Glomerular endothelial cell (primary cell): ENCODE measurements at places on chromosomes 7 and 10.

- DNase-seq, result no peak
Observed at GRCh38 chr7:151992375-151992774, 33.1 kb upstream of the GALNT11 start.

DNA sequence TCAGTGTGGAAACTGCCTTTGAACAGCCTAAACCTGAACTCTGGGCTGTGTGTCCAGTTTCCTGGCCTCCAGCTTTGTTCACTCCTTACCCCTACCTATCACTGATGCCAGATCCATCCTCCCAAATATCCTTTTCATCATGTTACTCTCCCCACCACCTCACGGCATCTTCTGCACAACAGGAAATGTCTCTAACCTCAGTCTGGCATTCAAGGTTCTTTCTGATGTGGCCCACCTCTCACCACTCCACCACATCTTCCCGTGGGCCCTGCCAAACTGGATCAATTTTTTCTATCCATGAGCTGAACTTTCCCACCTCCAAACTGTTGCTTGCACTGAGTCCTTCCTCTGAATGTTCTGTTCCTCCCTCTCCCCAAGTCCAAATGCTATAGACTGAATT lies 35.8 kb upstream of the MAP3K8 start:
- no peak for DNase-seq

- DNase-seq, result no peak
Observed at GRCh38 chr7:151032936-151033863, 5.0 kb downstream of the ABCB8 start.

GRCh38 chr10:28719789-28720436 lies 42.6 kb downstream of the BAMBI start:
- peak; percentile 44 for DNase-seq

- DNase-seq, result no peak
Observed at GRCh38 chr10:119378737-119379067, 163.8 kb downstream of the RGS10 start.

- DNase-seq, result no peak
Observed at GRCh38 chr7:66050337-66050957, 25.2 kb upstream of the ASL start.

DNA sequence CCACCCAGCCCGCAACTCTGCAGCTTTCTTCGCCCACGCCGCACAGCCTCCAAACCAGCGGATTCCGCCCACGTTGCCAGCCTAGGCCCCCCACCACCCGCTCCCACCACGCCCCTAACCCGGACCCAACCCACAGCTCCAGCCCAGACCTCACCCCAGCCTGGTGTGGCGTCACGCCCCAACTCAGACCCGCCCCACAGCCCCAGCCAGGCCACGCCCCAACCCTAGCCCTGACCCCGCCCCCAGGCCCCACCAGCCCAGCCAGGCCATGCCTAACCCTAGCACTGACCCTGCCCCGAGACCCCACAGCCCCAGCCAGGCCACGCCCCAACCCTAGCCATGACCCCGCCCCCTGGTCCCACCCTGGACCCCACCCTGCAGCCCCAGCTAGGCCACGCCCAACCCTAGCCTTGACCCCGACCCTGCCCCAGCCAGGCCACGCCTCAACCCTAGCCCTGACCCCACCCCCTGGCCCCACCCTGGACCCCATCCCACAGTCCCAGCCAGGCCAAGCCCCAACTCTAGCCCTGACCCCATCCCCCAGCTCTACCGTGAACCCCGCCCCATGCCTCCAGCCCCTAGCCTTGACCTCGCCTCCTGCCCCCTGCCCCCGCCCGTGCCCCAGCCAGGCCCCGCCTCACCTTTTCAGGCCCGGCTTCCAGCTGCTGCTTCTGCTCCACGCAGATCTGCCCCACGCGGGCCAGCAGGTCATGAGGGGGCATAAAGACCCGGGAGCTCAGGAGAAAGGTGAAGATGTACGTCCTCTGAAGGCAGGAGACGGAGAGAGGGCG lies 64.0 kb downstream of the RASGEF1A start:
- no peak for DNase-seq

DNA sequence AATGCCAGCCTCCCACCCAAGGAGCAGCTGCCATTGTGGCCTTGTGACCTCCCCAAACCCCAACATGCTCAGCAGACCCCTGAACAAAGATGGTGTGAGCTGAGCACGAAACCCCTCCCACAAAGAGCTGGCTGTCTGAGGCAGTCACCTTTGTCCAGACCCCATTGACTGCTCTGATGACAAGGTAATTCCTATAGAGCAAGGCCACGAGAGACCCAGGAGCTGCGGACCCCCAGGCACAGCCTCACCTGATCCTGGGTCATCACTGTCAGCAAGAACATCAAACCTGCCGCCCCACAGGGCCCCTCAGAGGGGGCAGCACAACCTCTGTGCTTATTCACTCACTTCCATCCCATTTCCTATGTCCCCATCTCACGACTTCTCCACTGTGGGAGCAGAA lies 102.6 kb downstream of the CPXM2 start:
- no peak for DNase-seq

GRCh38 chr10:4947635-4948596 lies 15.3 kb upstream of the AKR1C1 start:
- no peak for DNase-seq

DNA sequence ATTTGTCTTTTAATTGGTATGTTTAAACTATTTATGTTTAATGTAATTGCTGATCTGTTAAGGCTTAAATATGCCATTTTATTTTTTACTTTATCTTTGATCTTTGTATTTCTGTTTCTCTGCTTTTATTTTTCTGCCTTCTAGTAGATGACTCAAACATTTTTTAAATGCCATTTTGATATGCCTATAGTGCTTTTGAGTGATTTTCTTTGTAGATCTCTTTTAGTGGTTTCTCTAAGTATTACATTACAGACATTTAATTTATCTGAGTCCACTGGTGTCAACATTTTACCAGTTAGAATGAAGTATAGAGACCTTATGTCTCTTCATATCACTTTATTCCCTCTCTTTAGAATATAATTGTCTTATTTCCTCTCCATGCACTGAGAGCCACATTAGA lies 32.7 kb downstream of the IL6 start:
- no peak for DNase-seq

DNA sequence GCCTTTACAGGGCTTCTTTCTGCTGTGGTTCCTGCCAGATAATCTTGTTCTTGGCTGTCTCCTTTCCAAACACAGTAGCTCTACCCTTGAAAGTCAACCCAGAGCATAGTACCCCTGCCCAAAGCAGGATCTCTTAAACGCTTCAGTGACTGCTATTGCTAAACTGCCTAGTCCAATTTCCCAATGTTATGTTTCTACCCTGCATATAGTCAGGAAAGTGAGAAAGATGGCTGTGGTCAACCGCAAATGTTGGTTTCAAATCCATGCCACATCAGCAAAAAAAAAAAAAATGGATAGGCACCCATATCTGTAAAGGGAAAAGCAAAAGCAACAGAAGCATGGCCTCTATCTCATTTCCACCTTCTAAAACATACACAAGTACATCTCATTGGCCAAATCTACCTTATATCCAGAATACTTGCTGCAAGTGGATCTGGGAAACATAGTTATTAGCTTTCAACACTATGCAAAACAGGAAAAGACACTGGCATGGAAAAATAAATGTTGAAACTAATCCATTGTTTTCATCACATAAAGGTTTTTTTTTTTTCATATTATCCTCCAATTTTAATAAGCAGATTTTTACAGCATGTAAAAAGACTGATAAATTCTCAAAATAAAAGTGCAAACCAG lies 59.8 kb downstream of the DNAJC1 start:
- DNase-seq, result no peak

GRCh38 chr7:124856299-124856888 lies 73.2 kb downstream of the POT1 start:
- peak; percentile 25 for DNase-seq

- no peak for DNase-seq
Observed at GRCh38 chr10:7285522-7286322, 125.1 kb downstream of the SFMBT2 start.

GRCh38 chr10:70621503-70622078 lies 19.1 kb upstream of the PRF1 start:
- no peak for DNase-seq

- no peak for DNase-seq
Observed at GRCh38 chr7:154738216-154738615, 264.7 kb downstream of the PAXIP1 start.

DNA sequence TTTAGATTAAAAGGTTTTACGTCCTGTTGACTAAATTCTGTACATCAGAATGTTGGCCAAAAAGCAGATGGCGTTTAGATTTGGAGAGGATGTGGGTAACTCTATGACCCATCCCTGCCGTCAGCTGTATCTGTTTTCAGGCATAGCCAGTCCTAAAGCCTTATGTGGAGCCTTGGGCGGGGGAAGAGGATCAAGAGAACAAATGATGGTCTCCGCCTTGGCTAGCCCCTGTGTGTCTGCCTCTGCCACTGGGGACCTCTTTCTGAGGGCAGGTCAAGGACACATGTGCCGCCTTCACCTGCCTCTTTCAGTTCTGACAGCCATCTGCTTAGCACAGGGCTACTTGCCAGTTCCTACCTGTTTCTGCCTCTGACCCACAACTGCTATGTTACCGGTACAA lies 24.1 kb downstream of the PDSS1 start:
- DNase-seq, result no peak

DNA sequence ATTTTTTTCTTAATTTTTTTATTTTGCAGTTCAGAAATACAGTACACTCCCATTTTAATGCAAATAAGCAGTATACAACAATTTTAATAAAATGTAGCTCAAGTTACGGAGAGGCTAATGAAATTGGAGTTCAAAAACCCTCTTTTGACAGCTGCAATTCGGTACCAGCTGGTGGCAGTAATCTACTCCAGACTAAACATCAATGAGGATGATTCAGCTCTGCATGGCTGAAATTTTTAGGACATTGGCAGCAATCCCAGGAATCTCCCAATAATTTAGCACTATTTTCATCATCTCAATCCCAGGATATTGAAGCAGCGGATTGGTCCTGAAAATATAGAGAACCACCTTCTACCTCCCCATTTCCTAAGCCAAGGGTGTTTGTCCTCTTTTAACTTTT lies 278.8 kb downstream of the CACNA2D1 start:
- no peak for DNase-seq

DNA sequence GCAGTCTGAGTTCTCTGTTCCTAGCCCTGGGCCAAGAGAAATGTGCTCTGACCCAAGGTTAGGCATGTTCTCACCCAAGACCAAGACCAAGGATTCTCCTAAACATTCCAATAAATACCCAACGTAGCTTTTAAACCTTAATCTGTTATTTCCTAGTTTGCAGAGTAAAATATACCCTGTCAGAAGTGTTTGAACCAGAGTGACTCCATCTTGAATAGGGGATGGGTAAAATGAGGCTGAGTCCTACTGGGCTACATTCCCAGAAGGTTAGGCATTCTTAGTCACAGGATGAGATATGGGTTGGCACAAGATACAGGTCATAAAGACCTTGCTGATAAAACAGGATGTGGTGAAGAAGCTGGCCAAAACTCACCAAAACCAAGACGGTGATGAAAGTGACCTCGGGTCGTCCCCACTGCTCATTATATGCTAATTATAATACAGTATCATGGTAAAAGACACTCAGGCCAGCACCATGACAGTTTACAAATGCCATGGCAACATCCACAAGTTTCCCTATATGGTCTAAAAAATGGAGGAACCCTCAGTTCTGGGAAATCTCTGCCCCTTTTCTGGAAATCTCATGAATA lies 27.7 kb downstream of the PLXNA4 start:
- no peak for DNase-seq

DNA sequence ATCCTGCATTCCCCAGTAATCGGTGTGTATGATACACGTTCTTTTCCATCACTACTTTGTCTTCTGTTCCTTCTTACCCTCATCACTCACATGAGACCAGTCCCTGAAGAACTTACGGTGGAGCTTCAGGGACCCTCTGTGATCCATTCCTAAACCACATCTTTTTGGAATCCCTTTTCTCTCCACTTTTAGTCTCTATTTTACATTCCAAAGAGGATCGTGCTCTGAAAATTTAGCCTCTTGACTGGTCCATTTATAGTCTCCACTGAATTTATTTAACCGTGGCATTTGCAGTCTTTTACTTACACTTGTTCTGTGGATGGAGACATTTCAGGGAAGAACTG lies 109.1 kb downstream of the NT5C2 start:
- no peak for DNase-seq

DNA sequence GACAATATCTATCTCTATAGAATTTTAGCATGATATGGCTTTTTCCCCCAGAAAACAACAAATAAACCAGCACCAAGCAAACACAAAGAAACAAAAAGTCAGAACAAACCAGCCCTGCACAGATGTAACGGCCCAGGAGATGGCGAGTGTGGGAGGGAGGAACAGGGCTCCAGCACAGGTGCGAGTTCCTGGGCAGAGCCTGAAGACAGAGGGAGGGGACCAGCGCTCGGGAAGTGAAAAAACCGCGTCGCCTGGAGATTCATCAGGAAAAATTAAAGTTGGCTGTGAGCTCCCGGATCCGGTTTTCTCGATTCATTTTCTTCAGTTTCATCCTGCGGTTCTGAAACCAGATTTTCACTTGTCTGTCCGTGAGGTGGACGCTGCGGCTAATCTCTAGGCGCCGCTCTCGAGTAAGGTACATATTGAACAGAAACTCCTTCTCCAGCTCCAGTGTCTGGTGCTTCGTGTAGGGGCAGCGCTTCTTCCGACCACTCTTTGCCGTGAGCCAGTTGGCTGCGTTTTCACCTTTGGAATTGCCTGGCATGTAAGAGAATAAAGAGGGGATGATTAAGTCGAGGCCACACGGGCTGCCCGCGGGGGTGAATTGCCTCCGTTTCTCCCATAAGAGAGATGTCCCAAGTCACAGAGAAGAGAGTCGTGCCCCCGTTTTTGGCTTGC lies 2.3 kb downstream of the HOXA10 start:
- DNase-seq, result no peak

GRCh38 chr10:103507235-103508191 lies 14.0 kb downstream of the NEURL1 start:
- DNase-seq, result no peak

DNA sequence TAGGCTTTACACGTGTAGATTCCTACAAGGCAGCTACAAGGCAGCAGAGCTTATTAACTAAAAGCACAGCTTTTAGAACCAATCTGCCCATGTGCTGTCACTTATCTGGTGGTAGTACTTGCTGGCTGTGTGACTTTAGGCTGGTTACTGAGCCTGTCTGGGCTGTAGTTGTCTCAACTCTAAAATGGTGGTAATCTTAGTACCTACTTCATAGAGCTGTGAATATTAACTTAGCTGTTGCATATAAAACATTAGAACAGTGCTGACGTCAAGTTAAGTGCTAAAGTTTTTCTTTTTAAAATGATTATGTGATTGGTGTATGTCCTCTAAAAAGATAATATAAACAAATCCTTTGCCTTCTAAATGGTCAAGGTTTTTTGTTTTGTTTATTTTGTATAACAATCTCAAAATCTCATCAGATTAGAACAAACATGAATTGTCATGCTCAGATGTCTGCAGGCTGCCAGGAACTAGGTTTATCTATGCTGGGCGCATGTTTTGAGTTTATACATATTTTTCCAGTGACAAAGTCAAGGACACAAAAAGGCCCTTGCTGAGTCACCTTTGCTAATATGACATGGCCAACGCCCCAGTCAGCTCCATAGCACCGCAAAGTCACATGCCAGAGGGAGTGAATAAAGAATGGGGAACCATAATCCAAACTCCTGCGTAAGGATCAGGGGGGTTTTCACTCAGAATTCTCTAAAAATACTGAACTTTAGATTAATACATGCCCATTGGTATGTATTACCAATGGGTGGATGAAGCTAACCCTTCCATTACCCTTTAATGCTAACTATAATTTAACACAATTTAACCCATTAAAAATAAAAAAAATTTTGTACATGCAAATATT lies 39.8 kb upstream of the ARL4A start:
- no peak for DNase-seq
